ENCODE measurements at places on chromosomes 12 and 14. TPM values are rescaled to one million over a fixed set of nuclear protein-coding genes. Genes with fewer than 3 reads are reported as not detected.

DNA sequence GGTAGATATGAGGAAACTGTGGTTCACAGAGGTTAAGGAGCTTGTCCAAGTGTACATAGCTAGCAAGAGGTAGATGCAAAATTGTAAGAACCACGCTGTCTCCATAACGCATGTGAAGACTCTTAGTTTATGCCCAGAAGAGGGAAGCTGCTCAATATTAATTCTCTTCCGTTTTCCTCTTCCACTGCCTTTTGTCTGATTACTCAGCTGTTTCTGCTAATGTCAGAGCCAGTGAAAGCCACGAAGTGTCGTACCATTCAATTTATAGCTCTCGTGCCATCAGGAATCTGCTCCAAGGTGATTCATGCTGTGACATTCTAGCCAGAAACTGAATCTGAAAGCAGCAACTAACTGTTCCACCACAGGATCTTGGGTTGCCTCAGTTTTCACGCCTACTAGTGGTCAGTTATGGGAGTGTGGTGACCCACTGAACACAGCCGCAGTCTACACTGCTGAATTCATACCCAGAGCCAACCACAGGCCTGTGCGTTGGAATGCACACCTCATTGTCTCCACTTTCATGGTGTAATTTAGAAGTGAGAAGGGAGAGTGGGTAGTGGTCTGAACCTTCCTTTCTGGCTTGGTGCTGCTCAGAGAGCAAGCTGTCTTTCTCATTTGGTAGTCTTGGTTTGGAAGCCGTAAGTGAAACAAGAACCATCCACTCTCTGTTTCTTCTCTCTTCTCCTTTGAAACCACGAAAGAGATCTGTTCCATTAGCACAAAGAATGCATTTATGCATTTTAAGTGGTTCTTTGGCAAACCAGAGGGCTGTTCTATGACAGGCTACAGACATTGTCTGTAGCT, 74.2 kb upstream of the NAP1L1 start:
- peaks cover 2% of the 10 kb centered on the region for H3K27me3 ChIP-seq
- peaks cover 19% of the 10 kb centered on the region for H3K4me1 ChIP-seq
- peak overlapping the region; percentile 77 for H3K27ac ChIP-seq
- peak overlapping the region; percentile 56 for H3K4me3 ChIP-seq
- H3K36me3 ChIP-seq: peaks cover 3% of the 10 kb centered on the region
- DNase-seq: peak; percentile 93

GRCh38 chr12:89155826-89156225, 196.5 kb downstream of the DUSP6 start:
- H3K4me3 ChIP-seq: no peak overlapping the region
- no peak for DNase-seq
- H3K27me3 ChIP-seq: no peaks in the 10 kb centered on the region
- peaks cover 25% of the 10 kb centered on the region for H3K4me1 ChIP-seq
- no peak overlapping the region for H3K27ac ChIP-seq
- peaks cover 26% of the 10 kb centered on the region for H3K36me3 ChIP-seq

DNA sequence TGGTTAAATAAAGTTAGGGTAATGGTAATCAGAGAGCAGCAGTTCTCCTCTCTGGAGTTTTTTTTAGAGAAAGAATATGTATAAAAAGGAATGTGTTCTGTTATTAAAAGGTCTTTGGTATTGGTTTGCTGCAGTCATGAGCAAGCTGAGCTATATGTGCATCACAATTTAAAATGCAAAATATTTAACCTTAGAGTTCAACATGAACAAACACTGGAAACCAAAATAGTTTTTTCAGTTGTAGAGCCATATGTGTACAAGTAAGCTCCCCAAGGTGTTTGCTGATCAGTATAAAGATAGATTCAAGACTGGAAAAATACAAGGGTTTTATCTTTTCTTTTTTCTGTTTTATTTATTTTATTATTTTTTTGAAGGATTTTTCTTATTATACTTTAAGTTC, 245.0 kb downstream of the NUBPL start:
- H3K4me1 ChIP-seq: no peaks in the 10 kb centered on the region
- H3K36me3 ChIP-seq: peaks cover 3% of the 10 kb centered on the region
- no peaks in the 10 kb centered on the region for H3K27me3 ChIP-seq
- H3K4me3 ChIP-seq: no peak overlapping the region
- no peak overlapping the region for H3K27ac ChIP-seq

DNA sequence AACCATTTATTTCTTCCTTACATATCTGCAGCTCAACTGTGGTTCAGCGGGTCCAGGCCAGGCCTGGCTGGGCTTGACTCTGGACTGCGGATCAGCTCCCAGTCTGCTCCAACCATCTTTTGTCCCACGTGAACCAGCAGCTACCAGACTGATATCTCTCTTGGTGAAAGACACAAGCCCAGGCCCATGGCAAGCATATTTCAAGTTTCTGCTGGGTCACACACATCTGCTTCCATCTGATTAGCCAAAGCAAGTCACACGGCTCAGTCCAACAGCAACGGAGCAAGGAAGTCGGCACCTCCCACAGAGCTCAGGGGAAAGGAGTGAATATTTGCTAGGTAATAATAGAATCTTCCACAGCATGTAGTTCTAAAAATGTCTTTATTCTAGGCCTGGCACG, 24.7 kb upstream of the MARK3 start:
- H3K4me3 ChIP-seq: no peak overlapping the region
- H3K4me1 ChIP-seq: peaks cover 20% of the 10 kb centered on the region
- H3K27ac ChIP-seq: no peak overlapping the region
- H3K27me3 ChIP-seq: peaks cover 7% of the 10 kb centered on the region
- H3K36me3 ChIP-seq: peaks cover 16% of the 10 kb centered on the region

GRCh38 chr14:34063470-34064164, 112.7 kb upstream of the EGLN3 start:
- no peak overlapping the region for H3K27ac ChIP-seq
- no peak for DNase-seq
- H3K27me3 ChIP-seq: peaks cover 31% of the 10 kb centered on the region
- no peak overlapping the region for H3K4me3 ChIP-seq
- H3K4me1 ChIP-seq: peaks cover 7% of the 10 kb centered on the region

LRRC10 gene
- not detected for total RNA-seq

DPF3 gene
- total RNA-seq: 10.2 TPM

All from activated CD8-positive, alpha-beta memory T cell treated with anti-CD3 and anti-CD28 coated beads, Interleukin-2, amount 10 ng/mL, durations not matched to agents 7 days and 5 days (primary cell).